ENCODE measurements at places on chromosomes 3 and 15. TPM values are rescaled to one million over a fixed set of nuclear protein-coding genes. Genes with fewer than 3 reads are reported as not detected.

The FOXB1 gene
- total RNA-seq, result not detected

The ATR gene
- total RNA-seq, result 26.7 TPM

The PBRM1 gene
- 49.2 TPM for total RNA-seq

The GOLGA8M gene
- 2.1 TPM for total RNA-seq

The PARP15 gene
- total RNA-seq, result 43.8 TPM

GRCh38 chr3:74722211-74722610 lies 107.8 kb upstream of the CNTN3 start:
- no peak for DNase-seq

DNA sequence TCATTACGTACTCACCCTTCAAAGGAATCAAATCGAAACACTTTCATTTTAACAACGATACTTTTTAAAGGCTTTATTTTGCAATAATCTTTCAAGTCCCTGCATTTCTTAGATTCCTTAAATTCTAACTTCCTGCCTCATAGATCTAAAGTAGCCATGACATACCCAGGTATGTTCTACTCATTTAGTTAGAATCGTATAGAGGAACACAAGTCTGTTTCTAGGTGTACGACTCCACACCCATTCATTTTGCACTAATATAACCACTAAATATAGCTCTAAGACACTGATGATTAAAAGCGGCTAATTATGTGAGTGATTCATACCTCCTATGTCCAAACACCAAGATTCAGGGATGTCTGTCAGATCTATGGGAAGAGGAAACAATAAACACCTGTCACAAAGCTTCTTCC lies 1.3 kb downstream of the ATP13A3 start:
- no peak for DNase-seq
